ENCODE measurements at places on chromosomes 2 and 18.

GRCh38 chr2:218224186-218224585 is 7.2 kb downstream of the ARPC2 start:
- DNase-seq, result no peak

GRCh38 chr2:65443509-65444186 is 11.2 kb upstream of the SPRED2 start:
- no peak for DNase-seq

GRCh38 chr18:47756364-47757016 is 174.0 kb downstream of the SMAD2 start:
- DNase-seq, result peak; percentile 63

GRCh38 chr2:69453475-69454129 is 16.4 kb upstream of the NFU1 start:
- DNase-seq, result no peak

GRCh38 chr2:232959139-232959538 is 53.9 kb downstream of the NGEF start:
- no peak for DNase-seq

- DNase-seq, result no peak
Observed at GRCh38 chr2:233375490-233376314, 21.4 kb downstream of the DGKD start.

- DNase-seq, result no peak
Observed at GRCh38 chr2:205129531-205129930, 552.8 kb upstream of the NRP2 start.

GRCh38 chr2:174780191-174780840 is 16.0 kb upstream of the CHRNA1 start:
- DNase-seq, result no peak

GRCh38 chr2:240340361-240340761 is 95.1 kb upstream of the GPC1 start:
- DNase-seq, result no peak

- DNase-seq, result no peak
Observed at GRCh38 chr18:44320619-44321460, 359.8 kb upstream of the SETBP1 start.

All from activated CD4-positive, alpha-beta T cell treated with anti-CD3 and anti-CD28 coated beads, Interleukin-2, amount 10 ng/mL, durations not matched to agents 7 days and 5 days (primary cell).